ENCODE measurements at places on chromosomes 5 and 9.

DNA sequence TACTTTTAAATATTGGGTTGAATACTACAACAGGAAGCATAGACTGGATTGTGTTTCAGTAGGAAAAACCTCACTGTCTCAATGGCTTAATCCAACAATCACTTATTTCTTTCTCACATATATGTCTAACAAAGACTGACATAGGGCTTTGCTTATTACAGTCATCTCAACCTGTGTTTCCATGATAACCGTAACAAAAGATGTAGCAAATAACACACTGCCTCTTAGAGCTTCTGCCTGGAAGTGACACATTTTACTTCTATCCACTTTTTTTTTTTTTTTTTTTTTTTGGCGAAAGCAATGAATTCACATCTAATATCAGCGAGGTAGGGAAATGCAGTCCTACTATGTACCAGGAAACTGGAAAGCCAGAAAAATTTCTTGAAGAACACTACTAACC is 204.9 kb upstream of the CDKN2B start:
- no peak for DNase-seq

DNA sequence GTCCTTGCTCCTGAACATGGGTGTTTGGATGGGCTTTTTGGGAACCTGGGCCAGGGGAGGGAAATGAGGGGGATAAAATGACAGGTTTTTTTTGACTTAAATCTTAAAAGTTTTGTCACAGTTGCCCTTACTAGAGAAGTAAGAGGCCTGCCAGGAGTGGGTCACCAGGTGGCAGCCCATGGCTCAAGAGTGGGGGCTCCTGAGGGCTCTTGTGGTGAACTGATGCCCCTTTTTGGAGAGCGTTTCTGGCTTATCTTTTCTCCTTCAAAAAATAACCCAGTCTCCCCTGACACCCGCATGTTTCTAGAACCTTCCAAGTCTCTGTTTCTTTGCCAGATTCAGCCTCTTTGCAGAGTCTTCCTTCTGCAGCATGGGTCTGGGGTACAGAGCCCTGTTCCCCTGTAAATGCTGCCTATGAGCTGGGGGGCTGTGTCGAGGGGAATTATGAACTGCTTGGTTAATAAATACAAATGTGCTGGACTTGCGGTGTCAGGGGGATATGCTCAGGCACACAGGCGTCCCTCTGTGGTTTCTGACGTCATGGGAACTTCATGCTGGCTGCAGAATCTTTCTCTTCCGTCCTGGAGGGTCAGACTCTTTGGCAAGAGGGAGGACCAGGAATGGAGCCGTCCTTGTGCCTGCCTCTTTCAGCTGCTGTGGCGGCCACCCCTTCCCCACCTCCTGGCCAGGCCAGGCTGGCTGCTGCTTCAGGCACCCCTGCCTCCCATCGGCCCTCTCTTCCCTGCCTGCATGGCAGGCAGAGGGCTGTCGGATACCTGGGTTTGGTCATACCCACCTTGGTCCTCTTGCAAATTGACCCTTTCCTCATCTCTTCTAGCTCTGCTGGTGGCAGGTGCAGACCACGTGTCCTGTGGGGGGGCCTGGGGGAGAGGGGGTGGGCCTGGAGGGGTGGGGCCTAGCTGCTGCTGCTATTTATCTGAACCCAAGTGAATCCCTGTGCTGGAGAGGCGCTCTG is 30.1 kb downstream of the PTPA start:
- DNase-seq: no peak

DNA sequence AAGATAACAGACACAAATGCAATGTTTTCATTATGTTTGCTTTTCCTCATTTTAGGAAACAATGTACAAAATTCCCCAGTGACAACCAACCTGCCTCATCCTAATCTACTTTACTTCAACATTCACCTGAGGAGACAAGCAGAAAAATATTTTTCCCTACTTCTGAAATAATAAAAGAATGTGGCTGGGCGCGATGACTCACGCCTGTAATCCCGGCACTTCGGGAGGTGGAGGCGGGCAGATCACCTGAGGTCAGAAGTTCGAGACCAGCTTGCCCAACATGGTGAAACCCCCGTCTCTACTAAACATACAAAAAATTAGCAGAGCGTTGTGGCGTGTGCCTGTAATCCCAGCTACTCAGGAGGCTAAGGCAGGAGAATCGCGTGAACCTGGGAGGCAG is 36.9 kb downstream of the MYO10 start:
- no peak for DNase-seq

DNA sequence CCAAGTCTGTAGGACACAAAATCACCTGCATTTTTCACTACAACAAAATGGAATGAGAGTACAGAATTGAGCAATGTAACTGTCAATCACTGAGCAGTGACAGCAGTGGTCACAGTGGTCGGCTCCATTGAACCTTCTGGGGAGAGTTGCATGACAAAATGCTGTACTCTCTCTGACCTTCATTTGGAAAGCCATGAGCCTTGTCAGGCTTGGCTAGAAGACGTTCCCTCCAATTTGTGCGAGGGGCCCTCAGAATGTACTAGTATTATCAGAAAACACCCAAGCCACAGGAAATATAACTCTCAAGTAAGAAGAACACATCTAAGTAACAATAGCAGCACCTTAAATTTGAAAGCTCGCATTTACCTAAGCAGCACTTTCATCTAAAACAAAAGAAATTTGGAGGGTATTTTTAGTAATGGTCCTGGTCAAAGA is 425.6 kb upstream of the MEF2C start:
- no peak for DNase-seq

- DNase-seq: no peak
Measured at GRCh38 chr5:21685522-21685921, 1167.6 kb downstream of the CDH12 start.

All from activated CD4-positive, alpha-beta T cell treated with anti-CD3 and anti-CD28 coated beads, Interleukin-2, amount 50 U/mL, for 1 hour (primary cell).